Body of pancreas (tissue), 4 donors: ENCODE measurements at places on chromosomes 2 and 18. TPM values are rescaled to one million over a fixed set of nuclear protein-coding genes. Genes with fewer than 3 reads are reported as not detected.
A peak's percentile ranks its signal among the peaks of the same experiment; 100 is the strongest.

- H3K4me3 ChIP-seq: no peak overlapping the region
- H3K27me3 ChIP-seq: no peaks in the 10 kb centered on the region
- no peaks in the 10 kb centered on the region for H3K4me1 ChIP-seq
- H3K27ac ChIP-seq: no peak overlapping the region
- H3K36me3 ChIP-seq: no peaks in the 10 kb centered on the region
- no peak for DNase-seq
Measured at GRCh38 chr2:104077573-104077972, 776.3 kb upstream of the POU3F3 start.

DNA sequence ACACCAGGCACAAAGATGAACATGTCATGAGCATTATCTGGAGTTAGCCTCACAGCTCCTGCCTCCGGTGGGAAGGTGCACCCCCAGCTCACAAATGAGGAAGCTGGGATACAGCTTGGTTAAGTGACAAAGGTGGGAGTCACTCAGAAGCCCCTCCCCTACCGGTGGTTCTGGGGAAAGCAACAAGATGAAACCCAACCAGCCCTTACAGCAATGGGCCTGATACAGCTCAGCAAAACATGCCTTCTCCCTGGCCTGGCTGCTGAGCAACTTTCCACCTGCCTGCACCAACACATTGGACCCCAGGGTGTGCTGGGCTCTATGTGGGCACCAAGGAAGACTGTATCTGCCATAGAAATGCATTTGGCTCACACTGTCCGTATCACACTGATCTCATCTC is 113.2 kb downstream of the GYPC start:
- no peaks in the 10 kb centered on the region for H3K4me1 ChIP-seq
- no peak overlapping the region for H3K27ac ChIP-seq
- H3K36me3 ChIP-seq: no peaks in the 10 kb centered on the region
- no peak overlapping the region for H3K4me3 ChIP-seq

DNA sequence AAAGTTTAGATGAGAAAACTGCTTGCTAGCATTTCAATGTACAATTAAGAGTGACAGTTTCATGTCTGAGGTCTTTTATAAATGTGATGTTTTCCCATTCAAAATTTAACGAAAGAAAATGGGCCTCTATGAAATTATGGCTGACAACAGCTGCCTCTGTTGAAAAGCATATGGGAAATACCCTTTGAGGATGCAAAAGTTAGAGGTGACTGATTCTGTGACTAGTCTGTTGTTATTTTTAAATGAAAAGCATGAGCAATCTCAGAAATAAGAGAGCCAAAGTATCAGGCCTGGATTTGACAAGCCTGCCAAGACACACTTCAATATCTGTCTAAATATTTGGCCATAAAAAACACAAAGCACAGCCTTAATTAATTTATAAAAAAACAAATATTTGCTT is 580.8 kb downstream of the ERBB4 start:
- no peaks in the 10 kb centered on the region for H3K36me3 ChIP-seq
- no peak overlapping the region for H3K27ac ChIP-seq
- no peaks in the 10 kb centered on the region for H3K4me1 ChIP-seq
- H3K4me3 ChIP-seq: no peak overlapping the region

DNA sequence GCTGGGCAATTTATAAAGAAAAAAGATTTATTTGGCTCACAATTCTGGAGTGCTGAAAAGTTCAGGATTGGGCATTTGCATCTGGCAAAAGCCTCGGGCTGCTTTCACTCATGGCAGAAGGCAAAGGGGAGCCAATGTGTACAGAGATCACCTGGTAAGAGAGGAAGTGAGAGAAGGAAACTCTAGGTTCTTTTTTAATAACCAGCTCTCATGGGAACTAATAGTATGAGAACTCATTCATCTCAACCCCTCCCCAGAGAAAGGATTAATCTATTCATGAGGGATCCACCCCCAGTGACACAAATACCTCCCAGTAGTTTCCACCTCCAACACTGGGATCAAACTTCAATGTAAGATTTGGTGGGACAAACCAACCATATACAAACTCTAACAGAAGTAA is 129.0 kb downstream of the EVA1A start:
- H3K27ac ChIP-seq: no peak overlapping the region
- no peaks in the 10 kb centered on the region for H3K36me3 ChIP-seq
- H3K27me3 ChIP-seq: no peaks in the 10 kb centered on the region
- H3K4me1 ChIP-seq: peaks cover 12% of the 10 kb centered on the region

- H3K4me3 ChIP-seq: no peak overlapping the region
- H3K27me3 ChIP-seq: no peaks in the 10 kb centered on the region
- H3K36me3 ChIP-seq: no peaks in the 10 kb centered on the region
- H3K27ac ChIP-seq: peak overlapping the region; percentile 78
Measured at GRCh38 chr2:213149949-213150314, 1.5 kb downstream of the IKZF2 start.

GRCh38 chr18:74476140-74476539 is 19.0 kb upstream of the DIPK1C start:
- DNase-seq: no peak
- H3K27ac ChIP-seq: no peak overlapping the region
- H3K27me3 ChIP-seq: no peaks in the 10 kb centered on the region
- no peaks in the 10 kb centered on the region for H3K36me3 ChIP-seq
- peaks cover 14% of the 10 kb centered on the region for H3K4me1 ChIP-seq

DNA sequence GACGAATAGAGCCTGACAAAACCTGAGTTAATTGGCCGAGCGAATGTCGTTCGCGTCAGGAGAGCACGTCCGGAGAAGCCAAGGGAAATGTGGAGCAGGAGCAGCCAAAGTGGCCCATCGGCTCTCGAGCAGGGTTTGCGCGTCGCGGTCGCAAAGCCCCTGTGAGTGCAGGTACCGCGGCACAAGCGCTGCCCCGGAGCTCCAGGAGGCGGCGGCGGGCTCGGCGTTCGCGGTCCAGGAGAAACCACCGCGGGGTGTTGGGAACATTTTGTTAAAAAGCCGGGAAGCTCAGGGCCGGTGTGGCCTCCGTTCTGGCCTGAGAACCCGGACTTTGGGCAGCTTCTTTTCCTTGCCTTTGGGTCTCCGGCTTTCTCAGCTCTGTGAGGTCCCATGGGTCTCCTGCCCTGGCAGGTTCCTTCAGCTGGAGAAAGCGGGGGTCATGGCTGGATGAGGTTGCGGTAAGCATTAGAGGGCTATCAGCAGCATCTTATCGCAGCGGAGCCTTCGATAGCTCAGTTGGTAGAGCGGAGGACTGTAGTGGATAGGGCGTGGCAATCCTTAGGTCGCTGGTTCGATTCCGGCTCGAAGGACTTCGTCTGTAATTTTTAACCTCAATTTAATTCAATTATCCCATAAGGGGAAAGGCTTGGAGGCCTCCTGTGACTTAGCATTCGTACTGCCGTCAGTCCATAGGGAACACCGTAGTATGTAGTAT is 1.0 kb upstream of the AGBL5 start:
- peaks cover 21% of the 10 kb centered on the region for H3K4me1 ChIP-seq
- no peaks in the 10 kb centered on the region for H3K36me3 ChIP-seq
- DNase-seq: peak; percentile 93
- peak overlapping the region; percentile 68 for H3K4me3 ChIP-seq

GRCh38 chr18:38450876-38451275 is 885.3 kb upstream of the CELF4 start:
- H3K36me3 ChIP-seq: no peaks in the 10 kb centered on the region
- DNase-seq: no peak
- no peak overlapping the region for H3K4me3 ChIP-seq
- H3K27me3 ChIP-seq: no peaks in the 10 kb centered on the region

DNA sequence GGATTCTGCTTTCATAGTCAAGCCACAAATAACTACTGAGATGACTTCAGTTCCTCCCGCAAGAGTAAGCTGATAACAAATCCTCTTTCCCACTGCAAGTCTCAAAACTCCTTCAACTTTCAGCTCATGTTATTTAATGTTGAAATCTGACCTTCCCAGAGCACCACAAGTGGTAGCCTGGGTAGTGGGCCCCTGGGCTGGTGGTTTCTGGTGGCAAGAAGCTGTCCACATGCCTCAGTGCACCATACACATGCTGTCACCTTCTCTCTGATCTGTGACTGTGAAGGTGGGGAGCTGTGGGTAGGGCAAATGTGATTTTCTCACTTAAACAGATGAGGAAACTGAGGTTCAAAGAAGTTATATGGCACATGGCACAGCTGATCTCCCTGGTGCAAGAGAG is 246.1 kb upstream of the EPAS1 start:
- no peak for DNase-seq
- H3K4me1 ChIP-seq: no peaks in the 10 kb centered on the region
- no peak overlapping the region for H3K4me3 ChIP-seq

DNA sequence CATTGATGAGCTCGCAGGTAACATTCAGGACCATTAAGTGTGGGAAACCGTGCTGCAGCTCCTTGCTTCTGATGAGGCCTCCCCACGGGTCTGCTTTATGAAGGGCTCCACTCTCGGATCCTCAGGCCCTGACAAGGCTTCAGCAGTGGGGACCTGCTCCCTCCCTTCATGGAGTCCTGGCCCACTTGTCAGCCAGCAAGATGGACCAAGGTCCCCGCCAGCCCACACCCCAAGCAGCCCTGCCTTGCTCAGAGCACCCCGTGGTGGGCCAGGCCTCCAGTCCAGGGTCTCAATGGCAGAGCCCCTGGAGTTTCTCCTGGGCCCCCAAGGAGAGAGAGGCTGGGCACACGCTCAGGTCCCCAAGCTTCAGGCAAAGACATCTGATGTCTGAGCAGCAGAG is 41.5 kb downstream of the CROCC2 start:
- no peak overlapping the region for H3K4me3 ChIP-seq
- DNase-seq: no peak
- H3K27me3 ChIP-seq: no peaks in the 10 kb centered on the region
- H3K4me1 ChIP-seq: no peaks in the 10 kb centered on the region

DNA sequence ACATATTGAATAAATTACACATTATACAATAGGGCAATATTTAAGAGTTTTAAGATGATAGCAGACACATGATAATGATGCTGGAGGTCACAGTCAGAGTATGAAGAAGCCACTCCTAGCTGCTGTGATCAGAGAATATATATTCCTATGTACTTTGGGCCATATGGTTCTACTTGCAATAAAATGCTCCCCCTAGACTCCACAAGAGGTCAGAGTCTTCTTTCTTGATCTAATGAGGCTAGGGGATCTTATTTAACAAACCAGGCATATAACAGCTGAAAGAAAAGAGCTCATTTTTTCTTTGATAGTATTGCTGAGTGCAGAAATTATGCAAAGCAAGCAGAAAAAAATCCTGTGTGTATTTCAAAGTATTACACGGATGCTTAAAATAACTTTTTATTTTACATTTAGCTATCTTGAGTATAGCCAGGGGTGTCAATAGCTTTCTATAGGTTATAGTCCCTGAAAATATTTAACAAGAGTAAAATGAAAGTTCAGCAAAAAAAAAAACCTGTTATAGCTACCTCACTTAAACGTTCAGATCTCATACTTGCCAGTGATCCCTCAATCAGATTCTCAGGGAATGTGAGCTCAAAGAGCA is 748.7 kb upstream of the CHAC2 start:
- no peaks in the 10 kb centered on the region for H3K36me3 ChIP-seq
- no peak for DNase-seq
- H3K27ac ChIP-seq: no peak overlapping the region
- no peaks in the 10 kb centered on the region for H3K27me3 ChIP-seq
- H3K4me1 ChIP-seq: no peaks in the 10 kb centered on the region
- no peak overlapping the region for H3K4me3 ChIP-seq

DNA sequence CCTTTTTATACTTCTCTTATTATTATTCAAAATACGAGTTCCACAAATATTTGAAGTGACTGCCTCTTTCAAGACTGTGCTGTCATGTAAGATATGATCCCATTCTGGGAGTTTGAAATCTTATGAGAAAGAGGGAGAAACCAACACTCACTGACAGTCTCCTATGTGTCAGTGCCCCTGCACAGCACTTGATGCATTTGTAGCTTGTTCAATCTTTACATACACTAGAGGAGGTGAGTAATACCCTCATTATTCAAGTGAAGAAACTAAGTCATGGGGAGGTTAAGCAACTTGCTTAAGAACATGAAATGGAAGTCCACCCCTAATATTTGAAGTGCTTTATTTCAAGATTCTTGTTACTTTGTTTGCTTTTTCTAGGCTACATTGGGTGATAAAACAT is 459.5 kb upstream of the FANCL start:
- no peaks in the 10 kb centered on the region for H3K36me3 ChIP-seq
- no peak overlapping the region for H3K27ac ChIP-seq
- H3K4me3 ChIP-seq: no peak overlapping the region
- no peak for DNase-seq
- H3K27me3 ChIP-seq: no peaks in the 10 kb centered on the region
- H3K4me1 ChIP-seq: no peaks in the 10 kb centered on the region

- no peak overlapping the region for H3K27ac ChIP-seq
- DNase-seq: no peak
- no peak overlapping the region for H3K4me3 ChIP-seq
- no peaks in the 10 kb centered on the region for H3K27me3 ChIP-seq
- H3K36me3 ChIP-seq: no peaks in the 10 kb centered on the region
Measured at GRCh38 chr2:99569386-99569785, 79.6 kb upstream of the REV1 start.

DNA sequence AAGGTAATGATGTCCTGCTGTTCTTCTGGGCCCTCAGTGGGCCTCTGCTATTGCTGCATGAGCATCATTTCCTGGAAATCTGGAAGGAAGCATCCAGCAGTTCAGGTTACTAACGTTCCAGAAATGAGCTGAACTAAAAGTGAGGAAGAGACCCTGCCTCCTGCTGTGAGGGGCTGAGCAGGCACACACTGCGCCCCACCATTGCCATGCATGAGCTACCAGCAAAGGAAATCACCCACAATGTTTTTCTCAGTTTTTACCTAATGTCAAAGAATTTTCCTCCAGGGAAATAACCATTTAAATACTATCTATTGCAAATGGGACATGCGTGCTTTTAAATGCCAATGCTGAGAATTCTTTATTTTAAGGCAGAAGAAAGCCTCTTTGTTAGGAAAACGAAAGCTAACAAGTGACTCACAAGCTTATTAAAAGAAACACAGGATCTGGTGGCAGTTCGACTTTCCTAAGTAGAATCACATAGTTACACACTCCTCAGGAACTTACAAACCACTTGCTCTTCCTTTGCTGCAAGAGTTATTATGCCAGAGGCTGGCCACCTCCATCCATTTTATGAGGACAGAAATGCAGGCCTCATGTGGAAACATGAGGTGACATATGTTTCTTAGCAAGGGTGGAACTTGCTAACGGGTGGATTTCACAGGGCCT is 152.6 kb upstream of the TTC39C start:
- DNase-seq: no peak
- H3K27me3 ChIP-seq: no peaks in the 10 kb centered on the region
- H3K36me3 ChIP-seq: no peaks in the 10 kb centered on the region

DNA sequence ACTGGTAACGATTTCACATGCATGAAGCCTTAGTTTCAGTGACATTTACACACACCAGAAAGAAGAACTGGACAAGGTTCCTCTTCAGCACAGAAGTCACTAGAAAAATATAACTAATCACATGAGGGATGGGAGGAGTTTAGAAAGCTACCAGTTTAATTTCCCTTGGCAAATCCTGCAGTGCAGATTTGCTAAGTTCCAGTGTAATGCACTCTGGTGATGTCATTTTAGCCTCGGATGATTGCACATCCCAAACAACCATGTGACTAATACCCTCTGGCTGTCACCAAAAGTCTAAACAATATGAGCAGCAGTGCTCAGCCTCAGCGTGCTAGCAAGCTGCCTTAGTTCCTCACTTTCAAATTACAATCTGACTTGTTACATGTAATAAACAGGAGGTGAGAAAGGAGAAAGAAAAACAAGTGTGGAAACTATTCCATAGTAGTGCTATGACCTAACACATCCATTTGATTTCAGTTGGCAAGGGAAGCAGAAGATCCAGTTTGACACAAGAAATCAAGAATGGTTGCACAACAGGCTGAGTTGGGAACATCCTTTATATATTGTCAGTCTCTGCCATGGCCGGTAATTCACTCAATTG is 35.3 kb upstream of the PPP1CB start:
- no peaks in the 10 kb centered on the region for H3K36me3 ChIP-seq
- DNase-seq: peak; percentile 47
- peak overlapping the region; percentile 73 for H3K27ac ChIP-seq
- no peaks in the 10 kb centered on the region for H3K27me3 ChIP-seq
- no peak overlapping the region for H3K4me3 ChIP-seq

Gene DCDC2C
- total RNA-seq: not detected

Gene ANO7
- 0.99 TPM for total RNA-seq

Gene CLIP4
- total RNA-seq: 17.5 TPM

Gene RALB
- total RNA-seq: 21.3 TPM

Gene TANC1
- 23.3 TPM for total RNA-seq
